ENCODE measurements at places on chromosomes 13 and 19.

DNA sequence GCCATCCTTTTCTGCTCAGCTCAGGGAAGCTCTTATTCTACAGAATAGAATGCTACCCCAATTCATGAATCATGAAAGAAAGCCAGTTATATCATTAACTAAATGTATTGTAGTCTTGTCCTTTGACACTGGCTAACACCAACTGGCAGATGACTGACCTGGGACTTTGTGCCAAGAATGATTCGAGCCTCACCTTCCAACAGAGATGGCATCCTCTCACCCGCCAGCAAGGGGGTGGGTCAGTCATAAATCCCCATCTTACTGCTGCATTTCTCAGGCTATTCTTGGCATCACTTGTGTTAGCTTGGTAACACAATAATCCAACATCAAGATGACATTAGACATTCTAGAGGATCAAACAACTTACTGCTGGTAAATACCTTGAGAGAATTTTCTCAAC, 1239.8 kb upstream of the MIR17HG start:
- DNase-seq, result no peak

GRCh38 chr19:7866399-7867091, 7.6 kb downstream of the PRR36 start:
- DNase-seq, result no peak

GRCh38 chr13:106274551-106275203, 260.8 kb downstream of the EFNB2 start:
- no peak for DNase-seq

- DNase-seq, result no peak
Observed at GRCh38 chr13:57582032-57582431, 49.5 kb upstream of the PCDH17 start.

GRCh38 chr13:106873810-106874209, 305.9 kb upstream of the ARGLU1 start:
- DNase-seq, result no peak

GRCh38 chr13:39765801-39766463, 110.5 kb downstream of the COG6 start:
- DNase-seq, result no peak

- DNase-seq, result no peak
Observed at GRCh38 chr19:2252797-2253105, 3.5 kb downstream of the JSRP1 start.

DNA sequence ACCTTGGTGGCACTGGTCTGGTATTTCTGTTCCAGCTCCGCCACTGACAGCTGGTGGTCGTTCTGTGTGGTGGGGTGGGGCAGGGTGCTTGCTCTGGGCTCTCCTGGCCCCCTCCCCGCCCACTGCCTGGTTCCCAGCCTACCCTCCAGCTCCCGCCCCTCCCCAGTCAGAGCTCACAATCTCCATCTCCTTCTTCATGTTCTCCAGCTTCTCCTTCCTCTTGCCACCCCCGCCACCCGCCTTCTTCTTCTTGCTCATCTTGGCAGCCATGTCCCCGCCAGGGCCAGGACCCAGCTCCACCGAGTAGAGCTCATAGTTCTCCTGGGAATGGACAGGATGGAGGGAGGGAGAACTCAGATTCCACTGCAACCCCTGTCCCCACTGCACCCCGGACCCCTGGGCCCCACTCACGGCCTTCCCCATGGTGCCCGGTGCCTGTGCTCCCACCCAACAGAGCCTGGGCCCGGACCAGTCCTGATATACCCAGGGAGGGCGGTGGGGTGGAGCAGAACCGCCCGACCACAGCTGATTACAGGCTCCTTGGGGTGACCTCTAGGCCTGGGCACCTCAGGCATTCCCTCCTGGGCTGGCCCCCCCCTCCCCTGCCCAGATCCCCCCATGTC, at the start of gene ATP4A:
TSS of gene ATP4A (minus strand) at position 452 of the 623 bp plus-strand sequence. CDS start at position 423, 29 bp downstream.
- no peak for DNase-seq

- DNase-seq, result no peak
Observed at GRCh38 chr13:27200413-27201070, 28.9 kb upstream of the USP12 start.

- DNase-seq, result no peak
Observed at GRCh38 chr13:31949486-31949885, 82.1 kb upstream of the FRY start.

- no peak for DNase-seq
Observed at GRCh38 chr13:112366907-112367646, 9.1 kb upstream of the SPACA7 start.

DNA sequence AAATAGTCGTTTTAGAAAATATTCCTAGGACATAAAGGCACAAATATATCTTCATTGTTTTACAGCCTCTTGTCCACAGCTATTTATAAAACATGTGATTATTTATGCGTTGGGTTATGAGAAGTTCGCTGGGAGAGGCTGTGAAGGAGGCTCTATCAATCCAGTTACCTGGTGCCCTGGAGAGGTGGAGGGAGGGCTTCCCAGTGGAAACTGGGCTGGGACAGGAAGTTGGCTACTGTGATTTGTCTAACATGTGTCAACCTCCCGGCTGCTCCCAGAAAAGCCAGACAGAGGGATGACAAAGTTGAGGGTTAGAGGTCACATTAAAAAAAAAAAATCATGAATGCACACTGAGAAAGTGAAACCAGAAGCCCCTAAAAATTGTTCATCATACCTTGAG, 346.5 kb downstream of the ZNF536 start:
- DNase-seq, result no peak

DNA sequence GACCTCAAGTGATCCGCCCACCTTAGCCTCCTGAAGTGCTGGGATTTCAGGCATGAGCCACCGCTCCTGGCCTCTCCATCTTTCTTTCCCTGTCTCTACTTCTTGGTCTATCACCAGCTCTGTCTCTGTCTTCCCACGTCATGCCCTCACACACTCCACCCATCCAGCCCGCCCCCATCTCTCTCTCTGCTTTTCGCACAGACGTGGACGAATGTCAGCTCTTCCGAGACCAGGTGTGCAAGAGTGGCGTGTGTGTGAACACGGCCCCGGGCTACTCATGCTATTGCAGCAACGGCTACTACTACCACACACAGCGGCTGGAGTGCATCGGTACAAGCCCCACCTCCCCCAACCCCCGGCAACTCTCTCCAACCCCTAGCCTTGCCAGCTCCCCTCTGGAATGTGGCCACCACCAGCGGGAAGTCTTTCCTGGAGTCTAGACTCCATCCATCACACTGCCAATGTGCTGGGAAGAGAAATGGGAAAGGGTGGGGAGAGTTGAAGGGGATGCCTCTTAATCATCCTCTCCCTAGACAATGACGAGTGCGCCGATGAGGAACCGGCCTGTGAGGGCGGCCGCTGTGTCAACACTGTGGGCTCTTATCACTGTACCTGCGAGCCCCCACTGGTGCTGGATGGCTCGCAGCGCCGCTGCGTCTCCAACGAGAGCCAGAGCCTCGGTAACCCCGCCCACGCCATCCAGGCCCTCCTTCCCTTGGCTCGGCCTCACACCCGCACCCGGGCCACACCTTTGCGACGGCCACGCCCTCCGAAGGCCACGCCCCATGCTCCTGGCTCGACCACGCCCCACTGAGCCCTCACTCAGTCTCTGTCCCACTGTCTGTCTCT, 22.5 kb downstream of the LTBP4 start:
- no peak for DNase-seq

- DNase-seq, result peak; percentile 56
Observed at GRCh38 chr19:15177269-15178116, 23.3 kb downstream of the NOTCH3 start.

- no peak for DNase-seq
Observed at GRCh38 chr19:39263912-39264305, 4.3 kb upstream of the IFNL2 start.

All from activated CD8-positive, alpha-beta memory T cell treated with anti-CD3 and anti-CD28 coated beads for 1 hour (primary cell).